ENCODE measurements at places on chromosomes 2 and 18. TPM values are rescaled to one million over a fixed set of nuclear protein-coding genes. Genes with fewer than 3 reads are reported as not detected.

Gene GKN1
- total RNA-seq = not detected

Gene SCYGR4
- not detected for total RNA-seq

Gene UBR3
- total RNA-seq = 23.8 TPM

Gene MATN3
- 0.56 TPM for total RNA-seq

Gene MC5R
- total RNA-seq = 0.28 TPM

Gene CPO
- not detected for total RNA-seq

Gene CTLA4
- 0.52 TPM for total RNA-seq

Gene STPG4
- 0.16 TPM for total RNA-seq

Data from esophagus mucosa (tissue), 1 donor.